Stimulated activated CD4-positive, alpha-beta T cell treated with anti-CD3 and anti-CD28 coated beads, Interleukin-1b, Interleukin-23, amount 100 ng/mL, for 48 hours (primary cell): ENCODE measurements at places on chromosomes 12 and 14.
A peak's percentile ranks its signal among the peaks of the same experiment; 100 is the strongest.

GRCh38 chr14:34649344-34649743 is 19.4 kb upstream of the SNX6 start:
- no peak for DNase-seq

GRCh38 chr14:73376585-73376984 is 81.8 kb downstream of the NUMB start:
- no peak for DNase-seq

DNA sequence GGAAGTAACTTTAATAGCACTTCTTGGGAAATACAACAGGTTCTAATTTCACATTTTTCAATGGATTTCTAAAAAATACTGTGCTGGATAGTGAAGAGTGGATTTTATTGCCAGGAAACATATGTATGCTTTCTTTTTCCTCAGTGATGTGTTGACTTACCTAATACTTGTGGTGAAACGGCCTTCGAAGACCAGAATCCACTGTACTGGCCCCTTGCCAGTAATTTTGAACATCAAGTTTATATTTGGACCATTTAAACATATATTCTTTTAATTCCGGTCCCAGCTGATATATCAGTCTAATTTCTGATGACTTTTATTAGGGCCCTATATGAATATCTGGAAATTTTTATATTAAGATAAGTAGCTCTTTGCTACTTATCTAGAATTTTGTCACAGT is 1.8 kb downstream of the MSRB3 start:
- no peak for DNase-seq

GRCh38 chr14:76237349-76237990 is 85.7 kb downstream of the GPATCH2L start:
- no peak for DNase-seq

DNA sequence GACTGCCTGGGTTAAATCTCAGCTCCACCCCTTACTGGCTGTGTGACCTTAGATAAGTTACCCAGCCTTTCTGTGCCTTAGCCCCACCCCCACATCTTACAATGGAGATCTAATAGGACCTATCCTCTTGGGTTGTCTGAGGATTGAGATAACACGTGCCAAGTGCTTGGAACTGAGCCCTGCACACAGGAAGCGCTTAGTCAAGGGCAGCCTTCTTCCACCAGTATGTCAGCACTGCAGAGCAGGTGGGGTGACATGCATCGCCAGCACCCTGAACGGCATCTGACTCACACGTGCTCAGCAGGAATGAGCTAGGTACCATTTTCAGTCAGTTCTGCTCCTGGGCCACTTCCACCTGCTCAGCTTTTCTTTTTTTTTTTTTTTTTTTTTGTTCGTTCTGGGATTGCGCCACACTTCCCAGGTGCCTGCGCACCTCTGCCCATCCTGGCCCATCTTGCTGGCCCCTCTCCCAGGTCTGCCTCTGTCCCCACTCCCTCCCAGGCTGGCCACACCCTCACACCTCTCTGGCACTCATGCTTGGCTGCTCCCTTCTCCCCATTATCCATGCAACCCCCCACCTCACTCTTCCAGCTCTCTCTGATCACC is 19.6 kb downstream of the LGMN start:
- peak; percentile 84 for DNase-seq

DNA sequence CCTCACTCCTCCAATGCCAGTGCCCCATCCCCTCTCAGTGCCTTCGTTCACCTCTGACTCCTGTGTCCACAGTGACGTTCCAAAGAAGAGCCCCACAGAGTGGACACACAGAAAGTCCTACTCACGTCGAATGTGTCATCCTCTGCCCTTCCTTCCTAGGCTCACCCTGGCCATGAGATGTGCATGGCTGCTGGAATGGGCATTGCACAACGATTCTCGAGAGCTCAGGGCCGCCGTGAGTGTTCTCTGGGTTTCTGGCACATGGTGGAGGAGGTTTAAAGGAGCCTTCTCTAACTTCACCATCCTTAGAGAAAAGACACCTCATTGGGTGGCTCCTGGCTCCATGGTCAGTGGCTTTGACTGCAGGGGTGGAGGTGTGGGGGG is 12.8 kb upstream of the CEP170B start:
- DNase-seq, result no peak

- DNase-seq, result peak; percentile 44
Observed at GRCh38 chr12:12441843-12442461, 85.1 kb downstream of the BORCS5 start.

GRCh38 chr14:94135476-94135875 is 6.1 kb upstream of the IFI27L2 start:
- no peak for DNase-seq

DNA sequence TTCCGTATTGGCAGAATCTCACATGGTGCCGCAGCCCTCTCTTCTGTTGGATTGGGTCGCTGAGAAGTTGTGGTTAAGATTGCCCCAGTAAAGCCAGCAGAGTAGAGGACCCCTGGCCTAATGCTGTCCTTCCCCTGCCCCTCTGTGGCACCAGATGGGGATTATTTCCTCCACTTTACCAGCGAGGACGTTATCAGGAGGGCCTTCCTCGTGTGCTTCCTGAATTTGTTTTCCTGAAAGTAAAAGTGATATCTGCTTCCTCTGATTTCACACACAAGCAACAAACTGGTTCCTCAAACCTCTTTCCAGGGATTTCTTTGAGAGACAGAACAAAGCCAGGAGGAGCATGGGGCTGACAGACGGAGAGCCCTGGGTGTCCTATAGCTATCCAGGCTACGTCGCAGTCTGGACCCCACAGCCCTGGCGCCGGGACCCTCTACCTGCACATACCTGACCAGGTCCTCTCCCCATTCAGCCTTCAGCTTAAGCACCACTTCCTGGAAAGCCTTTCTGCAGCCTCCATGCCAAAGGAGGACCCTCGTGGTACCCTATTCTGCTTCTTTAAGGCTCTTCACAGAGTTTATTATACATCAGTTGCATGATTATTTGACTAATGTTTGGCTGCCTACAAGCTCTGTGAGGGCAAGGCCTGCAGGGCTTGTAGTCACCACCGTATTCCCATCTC is 314.8 kb upstream of the FKBP4 start:
- no peak for DNase-seq

DNA sequence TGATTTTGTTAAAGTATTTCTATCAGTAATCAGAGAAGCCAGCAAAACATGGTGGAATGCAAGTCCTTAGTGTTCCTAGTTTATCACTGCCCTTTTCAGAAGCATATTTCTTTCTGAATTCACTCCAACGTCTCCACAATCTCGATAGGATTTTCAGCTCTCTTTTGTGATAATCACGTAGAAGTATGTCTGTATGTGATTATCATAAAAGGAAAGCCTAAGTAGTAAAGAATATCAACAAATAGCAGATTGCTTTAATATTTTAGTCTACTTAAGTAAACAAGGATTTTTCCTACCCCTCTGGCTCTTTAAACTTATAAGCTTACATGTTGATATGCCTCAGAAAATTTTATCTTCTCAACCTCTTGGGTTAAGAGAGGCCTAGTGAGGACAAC is 147.4 kb upstream of the NUDT4 start:
- no peak for DNase-seq

GRCh38 chr14:105207460-105207901 is 26.4 kb upstream of the NUDT14 start:
- no peak for DNase-seq

DNA sequence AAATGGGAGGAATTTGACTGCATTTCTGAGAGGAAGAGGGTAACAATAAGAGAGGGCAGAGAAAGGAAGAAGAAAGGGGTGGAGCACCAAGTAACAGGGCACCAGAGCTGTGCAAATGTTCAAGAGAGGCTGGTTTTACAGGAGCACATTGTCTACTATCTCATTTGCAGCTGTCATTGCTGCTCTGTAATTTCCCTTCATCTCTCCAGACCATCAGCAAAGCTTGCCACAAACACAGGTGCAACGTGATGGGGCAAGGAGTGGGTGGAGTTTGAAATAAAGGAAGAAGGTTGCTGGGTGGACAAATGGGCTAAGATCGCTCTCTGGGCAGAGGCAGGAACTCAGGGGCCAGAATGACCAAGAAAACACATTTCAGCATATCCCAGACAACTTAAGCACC is 47.9 kb upstream of the PLEKHG6 start:
- DNase-seq, result no peak
